ENCODE measurements at places on chromosomes 6 and 20.

GRCh38 chr20:4601630-4602296 lies 119.9 kb upstream of the PRND start:
- DNase-seq, result no peak

GRCh38 chr20:44586289-44586911 lies 4.0 kb downstream of the PKIG start:
- DNase-seq, result no peak

- no peak for DNase-seq
Observed at GRCh38 chr6:130908958-130909357, 81.8 kb downstream of the SMLR1 start.

GRCh38 chr6:119339941-119340456 lies 9.6 kb downstream of the MAN1A1 start:
- no peak for DNase-seq

DNA sequence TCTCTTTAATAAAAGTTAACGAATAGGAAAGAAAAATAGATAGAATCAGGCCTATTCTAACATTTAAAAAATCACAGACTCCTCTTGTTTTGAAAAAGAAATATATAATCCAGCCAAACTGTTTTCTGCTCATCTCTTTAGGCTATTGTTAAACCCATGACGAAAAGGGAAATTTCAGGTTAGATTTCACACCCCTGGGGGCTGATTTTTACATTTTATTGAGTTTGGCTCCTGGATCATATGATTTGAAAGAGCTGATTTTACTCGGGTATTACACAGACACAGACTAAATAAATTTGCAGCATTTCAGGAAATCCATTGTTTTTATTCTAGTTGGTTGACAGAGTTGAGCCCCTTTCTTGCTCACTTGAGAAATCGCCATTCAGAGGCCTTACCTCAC lies 135.8 kb upstream of the HMGCLL1 start:
- no peak for DNase-seq

- DNase-seq, result no peak
Observed at GRCh38 chr6:102387326-102388033, 994.0 kb downstream of the GRIK2 start.

- no peak for DNase-seq
Observed at GRCh38 chr20:34567892-34568865, 9.7 kb downstream of the MAP1LC3A start.

DNA sequence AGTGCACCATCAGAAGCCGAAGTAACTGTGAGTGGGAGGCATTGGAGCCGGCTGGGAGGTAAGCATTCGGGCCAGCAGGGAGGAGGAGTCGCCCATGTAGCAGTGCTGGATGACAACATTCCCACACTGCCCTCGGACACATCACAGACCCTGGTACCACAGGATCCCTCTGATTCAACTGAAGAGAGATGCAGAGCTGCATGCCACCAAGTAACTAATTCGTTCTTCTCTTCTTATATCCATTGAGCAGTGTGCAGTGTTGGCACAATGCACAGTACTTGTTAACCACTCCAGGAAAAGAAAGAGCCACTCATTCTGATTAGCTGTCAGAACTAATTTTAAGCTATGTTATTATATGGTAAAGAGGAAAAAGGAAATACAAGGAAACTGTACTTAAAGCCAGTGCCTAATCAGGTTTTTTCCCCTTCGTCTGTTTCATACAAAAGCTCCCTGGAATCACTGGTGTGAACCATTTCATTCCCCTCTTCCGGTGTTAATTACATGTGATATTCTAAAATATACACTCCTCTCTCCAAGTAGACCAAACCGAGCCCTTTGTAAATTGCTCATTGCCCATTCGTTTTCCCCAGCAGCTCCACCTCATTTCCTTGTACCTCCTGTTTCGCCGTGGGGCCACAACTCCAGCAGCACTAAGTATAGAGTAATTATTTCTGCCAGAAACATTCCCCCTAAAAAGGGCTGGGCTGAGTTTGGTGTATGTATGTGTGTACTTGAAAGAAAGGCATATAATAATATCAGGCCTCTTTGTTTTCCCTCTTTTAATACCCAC lies 32.4 kb upstream of the ADTRP start:
- peak; percentile 64 for DNase-seq

GRCh38 chr6:70684794-70685493 lies 17.3 kb downstream of the SMAP1 start:
- no peak for DNase-seq

DNA sequence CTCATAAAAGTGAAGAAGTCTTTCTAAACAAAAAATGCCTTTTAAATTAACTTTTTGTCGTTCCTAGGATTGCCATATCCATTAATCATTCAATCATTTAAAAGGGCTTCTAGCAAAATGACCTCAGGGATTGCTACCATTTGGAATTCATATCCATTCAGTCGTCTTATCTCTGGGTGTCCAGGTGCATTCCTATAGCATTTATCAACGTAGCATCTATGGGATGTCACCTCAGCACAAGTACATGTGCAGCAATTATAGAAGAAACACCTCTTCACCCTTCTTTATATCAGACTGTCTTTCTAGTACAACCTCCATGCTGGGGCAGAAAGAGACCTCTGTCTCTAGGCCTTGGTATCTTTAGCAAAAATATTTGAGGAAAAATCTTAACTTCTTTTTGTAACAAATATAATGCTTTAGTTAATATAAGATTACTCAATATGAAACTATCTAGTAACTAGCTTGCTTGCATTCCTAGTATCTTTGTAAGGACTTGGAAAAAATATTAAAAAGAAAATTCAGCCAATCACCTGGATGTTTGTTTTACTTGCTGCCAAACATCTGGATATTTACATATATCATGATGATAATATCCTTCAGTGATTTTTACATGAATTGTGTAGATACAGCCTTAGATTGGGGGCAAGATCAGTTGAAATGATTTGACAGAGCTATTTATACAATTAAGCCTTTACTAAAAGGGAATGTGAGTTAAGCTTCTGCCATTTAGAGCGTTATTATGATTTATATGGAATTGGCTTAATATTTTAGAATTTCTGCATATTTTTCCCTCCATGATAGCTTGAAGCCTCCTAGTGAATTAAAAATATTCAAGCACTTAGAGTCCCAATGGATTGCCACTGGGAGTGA lies 356.8 kb downstream of the HDGFL1 start:
- DNase-seq, result no peak

DNA sequence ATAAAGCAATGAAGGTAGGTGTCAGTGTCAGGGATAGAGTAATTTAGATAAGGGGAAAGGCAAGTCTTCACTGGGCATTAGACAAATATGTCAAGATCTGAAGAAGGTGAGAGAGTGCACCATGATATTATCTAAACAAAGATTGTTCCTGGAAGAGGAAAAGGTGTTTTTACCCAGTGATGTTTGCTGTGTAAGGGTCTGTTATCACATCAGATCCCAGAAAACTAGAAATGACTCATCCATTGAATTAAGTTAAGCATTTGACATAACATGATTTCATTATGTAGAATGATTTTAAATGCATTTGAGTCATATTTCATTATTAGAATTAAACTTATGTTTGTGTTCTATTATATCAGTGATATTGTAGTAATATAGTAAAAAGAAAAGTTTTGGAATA lies 1279.5 kb upstream of the CITED2 start:
- no peak for DNase-seq

DNA sequence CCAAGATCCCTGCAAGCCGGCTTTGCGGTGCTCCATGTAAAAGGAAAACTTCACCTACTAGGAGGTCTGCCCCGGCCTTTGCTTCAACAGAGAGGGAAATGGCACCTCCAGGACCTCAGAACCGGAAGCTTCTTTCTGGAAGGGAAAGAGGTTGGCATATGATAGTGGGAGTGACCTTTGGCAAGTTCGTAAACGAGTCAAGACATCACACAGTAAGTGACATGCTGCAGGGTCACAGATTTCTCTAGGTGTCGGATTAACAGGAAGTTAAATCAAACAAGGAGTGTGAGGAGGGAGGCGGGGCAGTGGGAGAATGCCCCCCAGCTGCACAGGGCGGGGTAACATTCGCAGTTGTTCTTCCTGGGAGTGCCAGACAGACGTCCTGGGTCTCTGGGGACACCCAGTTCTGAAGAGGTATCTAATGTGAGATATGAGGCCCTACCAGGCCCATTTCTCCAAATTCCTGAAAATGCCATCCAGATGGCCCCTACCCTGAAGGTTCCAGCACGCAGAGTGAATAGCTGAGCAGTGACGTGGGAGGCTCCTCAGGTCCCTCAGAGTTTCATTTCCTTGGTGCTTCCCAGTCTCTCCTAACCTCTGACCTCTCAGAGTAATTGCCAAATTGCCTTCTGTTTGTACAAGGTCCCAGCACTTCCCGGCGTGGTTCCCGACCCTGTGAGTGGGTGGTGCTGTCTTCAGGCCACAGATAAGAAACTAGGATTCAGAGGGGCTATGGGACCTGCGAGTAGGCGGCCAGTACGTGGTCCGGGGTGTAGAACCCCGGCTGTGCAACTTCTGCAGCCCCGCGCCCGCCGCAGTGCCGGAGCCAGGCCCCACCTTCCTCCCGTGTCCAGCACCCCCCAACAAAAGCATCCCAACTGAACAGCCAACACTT lies 1.9 kb downstream of the RRBP1 start:
- DNase-seq, result peak; percentile 84

- no peak for DNase-seq
Observed at GRCh38 chr6:138926579-138926978, 61.5 kb downstream of the REPS1 start.

DNA sequence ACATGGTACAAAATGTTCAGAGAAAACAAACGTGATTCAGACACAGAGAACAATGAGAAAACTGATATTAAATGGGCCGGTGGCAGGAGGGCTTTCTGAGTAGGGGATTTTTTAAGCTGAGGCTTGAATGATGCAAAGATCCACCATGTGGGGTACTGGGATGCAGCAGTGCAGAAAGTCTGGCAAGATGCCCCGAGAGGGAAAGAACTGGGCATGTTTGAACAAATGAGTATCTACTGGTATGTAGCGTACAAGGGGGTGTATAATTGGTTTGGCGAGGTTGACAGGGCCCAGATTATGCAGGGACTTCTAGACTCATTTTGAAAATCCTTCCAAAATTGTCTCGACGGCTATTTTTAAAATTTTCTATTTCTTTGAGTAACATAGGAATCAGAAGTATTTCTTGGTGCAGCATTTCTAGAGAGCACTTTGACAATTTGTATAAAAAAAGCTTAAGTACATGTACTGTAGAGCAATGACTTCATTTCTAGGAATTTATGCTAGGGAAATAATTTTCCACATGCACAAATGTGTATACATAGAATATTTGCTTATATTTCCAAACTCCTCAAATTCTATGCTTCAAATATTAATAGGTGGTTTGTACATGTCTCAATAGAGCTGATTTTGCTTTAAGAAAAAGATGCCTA lies 119.6 kb upstream of the DOK5 start:
- DNase-seq, result peak; percentile 33

DNA sequence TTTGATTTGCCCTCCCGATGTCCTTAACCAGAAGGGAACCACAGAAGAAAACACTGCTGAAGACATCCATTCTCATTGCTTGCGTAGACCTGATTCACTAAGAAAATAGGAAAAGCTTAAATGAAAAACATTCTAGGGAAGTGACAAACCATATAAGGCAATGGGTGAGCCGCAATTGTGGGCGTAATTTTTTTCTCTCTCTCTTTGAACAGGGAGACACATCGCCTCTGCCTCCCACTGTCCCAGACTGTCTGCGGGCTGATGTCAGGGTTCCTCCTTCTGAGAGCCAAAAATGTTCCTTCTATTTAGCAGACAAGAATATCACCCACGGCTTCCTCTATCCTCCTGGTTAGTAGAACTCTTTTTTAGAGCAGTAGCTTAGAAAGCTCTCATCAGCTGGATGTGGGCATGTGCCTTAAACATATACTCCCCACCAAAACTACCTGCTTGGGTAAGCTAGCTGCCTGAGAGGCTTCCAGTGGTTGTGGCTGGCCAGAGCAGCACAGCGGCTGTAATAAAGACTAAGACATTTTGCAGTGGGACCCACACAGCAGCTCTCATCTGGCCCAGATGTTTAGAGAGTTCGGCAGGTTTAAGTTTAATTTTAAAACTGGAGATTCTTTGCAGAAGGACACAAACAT lies 22.7 kb upstream of the CTAGE9 start:
- DNase-seq, result peak; percentile 46

DNA sequence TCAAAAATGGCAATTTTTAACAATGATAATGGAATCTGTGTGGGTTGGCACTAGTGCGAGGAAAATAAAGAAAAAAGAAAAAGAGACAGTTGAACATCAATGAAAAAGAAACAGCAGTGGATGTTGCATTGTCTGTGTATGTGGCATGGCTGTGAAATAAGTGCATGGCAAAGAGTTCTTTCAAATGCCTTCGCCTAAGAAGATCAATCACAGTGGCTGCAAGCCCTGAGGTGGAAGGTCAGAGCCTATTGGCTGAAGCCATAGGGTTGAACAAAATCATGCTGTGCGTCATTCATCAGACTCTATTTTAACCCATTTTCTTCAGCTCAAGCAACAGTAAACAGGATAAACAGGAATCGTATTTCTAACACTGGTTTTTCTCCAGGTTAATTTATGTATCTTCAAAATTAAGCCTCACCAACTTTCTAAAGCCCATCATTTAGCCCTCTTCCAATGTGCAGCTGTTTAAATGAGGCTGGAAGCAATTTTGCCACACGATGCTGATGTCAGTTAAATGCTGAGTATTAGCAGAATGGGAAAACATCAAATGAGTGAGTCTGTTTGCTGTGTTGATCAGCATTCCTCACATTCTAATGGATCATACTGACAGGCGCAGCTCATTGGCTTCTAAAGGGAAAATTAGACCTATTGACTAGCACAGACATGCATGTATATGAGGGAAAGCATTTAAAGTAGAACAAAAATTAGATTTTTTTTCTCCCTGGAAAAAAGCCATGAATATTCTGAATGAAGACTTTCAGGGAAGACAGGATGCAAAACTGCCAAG lies 955.9 kb upstream of the EYS start:
- no peak for DNase-seq

GRCh38 chr6:163323274-163323673 lies 91.2 kb upstream of the QKI start:
- DNase-seq, result no peak

DNA sequence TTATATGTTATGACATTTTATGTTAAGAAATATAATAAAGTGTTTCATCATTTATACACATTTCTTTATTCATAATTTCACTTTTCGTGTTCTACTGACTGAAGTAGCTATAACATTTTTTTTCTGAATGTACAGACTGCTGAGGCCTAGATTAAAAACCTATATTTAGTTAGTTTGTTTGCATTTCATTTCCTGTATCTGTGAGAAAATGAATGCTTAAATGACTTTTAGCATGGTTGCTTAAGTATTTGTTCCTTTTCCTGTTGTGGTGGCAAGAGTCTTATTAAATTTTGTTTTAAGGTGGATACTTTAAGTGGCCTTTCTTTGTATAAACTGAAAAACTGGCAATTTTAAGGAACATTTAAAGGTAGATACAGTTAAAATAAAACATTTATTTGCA lies 779.7 kb upstream of the MAN1A1 start:
- no peak for DNase-seq

GRCh38 chr6:20377623-20378265 lies 23.9 kb upstream of the E2F3 start:
- peak; percentile 73 for DNase-seq
